ENCODE measurements at places on chromosomes 1 and 21. TPM values are rescaled to one million over a fixed set of nuclear protein-coding genes. Genes with fewer than 3 reads are reported as not detected.

GRCh38 chr1:53899206-53899628 lies 5.2 kb downstream of the DIO1 start:
- DNase-seq = no peak

DNA sequence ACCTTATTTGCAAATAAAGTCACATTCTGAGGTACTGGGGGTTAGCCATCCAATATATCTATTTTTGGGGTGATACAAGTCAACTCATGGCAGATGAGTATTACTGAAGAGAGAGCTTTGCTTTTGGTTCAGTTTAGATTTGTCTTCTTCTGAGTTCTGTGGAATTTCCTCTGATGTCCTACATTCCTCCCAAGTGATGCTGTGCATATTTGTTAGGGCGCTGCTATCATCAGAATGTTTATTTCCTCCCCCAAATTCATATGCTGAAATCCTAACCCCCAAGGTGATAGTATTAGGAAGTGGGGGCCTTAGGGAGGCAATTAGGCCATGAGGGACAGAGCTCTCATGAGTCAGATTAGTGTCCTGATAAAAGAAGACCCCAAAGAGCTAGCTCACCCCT lies 96.2 kb upstream of the WLS start:
- DNase-seq = no peak

DNA sequence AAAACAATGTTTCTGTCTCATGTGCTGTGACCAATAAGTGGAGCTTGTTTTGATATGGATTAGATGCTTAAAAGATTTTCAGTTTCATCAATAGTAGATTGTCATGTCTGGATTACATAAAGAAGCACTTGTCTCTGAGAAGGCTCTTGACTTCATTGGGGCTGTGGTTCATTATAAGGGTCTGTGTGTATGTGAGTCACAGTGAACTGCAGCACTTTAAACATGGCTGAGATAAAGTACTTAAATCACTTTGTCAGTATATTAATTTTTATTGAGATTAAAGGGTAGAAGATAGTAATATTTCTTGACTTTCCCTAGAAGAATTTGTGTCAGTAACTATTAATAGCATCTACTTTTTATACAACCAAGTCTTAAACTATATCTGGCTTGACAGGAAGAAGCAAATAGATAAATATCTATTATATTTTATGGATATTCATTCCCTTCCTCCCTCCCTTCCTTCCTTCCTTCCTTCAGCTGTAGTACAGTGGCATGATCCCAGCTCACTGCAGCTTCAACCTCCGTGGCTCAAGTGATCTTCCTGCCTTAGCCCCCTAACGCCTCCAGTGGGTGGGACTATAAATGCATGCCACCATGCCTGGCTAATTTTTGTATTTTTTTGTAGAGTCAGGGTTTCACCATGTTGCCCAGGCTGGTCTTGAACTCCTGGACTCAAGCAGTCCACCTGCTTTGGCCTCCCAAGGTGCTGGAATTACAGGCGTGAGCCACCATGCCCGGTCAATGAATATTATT lies 48.8 kb downstream of the ZFYVE9 start:
- DNase-seq = no peak

Gene PEX11B
- total RNA-seq = 33.3 TPM

Gene CLDN19
- total RNA-seq = not detected

Gene SELL
- total RNA-seq = 192 TPM

Gene GNG4
- 0.23 TPM for total RNA-seq
